ENCODE measurements at places on chromosomes 5 and 9. TPM values are rescaled to one million over a fixed set of nuclear protein-coding genes. Genes with fewer than 3 reads are reported as not detected.

NUTM2G gene
- total RNA-seq, result not detected

PCDHB8 gene
- 1.7 TPM for total RNA-seq

CCNO gene
- total RNA-seq, result 16.5 TPM

MEIKIN gene
- total RNA-seq, result not detected

GRIA1 gene
- not detected for total RNA-seq

PTPN3 gene
- total RNA-seq, result 36.4 TPM

ZNF189 gene
- total RNA-seq, result 21.5 TPM

DNA sequence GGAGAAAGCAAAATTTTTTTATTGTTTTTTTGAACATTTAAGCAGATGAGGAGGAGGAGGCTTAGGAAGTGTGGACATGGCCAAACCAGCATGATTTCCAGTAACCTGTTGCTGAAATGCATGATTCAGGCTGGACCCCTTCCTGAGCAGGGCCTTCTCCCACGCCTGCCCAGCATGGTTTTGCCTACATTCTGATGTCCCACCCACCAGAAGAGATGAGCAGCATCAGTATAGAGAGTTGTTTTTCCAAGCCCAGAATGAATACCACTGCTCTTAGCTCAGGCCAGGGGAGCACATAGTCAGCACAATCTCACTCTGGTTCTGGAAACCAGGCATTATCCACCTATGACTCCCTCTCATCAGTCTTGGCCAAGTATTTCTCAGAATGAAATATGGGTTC lies 90.1 kb downstream of the PAPPA start:
- no peak for DNase-seq

DNA sequence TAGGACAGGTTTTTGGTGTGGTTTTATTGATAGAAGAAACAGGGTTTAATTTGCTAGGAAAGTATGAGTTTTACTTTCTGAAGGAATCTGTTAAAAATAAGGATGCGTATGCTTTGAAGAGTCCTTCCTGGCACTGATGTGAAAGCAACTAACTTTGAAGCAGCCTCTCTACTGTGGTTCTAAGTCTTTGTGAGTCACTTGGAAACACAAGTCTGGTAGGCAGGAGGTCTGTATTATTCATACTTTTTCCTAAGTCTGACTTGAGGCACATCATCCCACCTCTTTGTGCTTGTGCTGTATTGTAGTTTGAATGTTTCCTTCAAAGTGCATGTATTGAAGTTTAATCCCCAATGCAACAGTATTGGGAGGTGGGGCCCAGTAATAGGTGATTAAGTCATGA lies 129.0 kb downstream of the TAF11L14 start:
- DNase-seq, result no peak

- DNase-seq, result no peak
Measured at GRCh38 chr5:20959347-20959746, 971.3 kb upstream of the CDH18 start.

DNA sequence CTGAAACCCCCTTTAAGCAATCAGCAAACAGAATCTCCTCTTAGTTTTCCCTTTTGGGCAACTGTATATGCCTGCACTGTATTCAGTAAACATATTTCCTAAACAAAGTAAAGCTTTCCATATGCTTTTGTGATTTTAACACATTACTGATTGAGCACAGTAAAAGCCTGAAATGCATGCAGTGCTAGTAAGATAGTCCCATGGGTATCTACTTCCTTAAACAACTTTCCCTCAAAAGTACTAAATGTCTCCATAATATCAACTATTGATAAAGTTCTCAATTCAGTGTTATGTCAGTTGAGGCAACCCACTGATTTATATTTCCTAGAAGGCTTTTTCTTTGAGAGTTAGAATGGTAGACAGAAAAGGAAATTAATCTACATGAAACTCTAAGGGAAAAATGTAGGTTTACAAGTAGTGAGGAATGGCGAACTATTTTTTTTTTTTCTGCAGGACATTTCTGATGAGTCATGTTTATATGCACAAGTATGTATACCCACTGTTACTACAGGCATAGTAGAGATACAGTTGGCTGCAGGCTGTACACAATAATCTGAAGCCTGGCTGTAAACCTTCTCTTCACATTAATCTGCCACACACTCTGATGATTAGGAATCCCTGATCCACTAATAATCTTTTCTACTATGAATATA lies 31.2 kb upstream of the CEP120 start:
- DNase-seq, result no peak

GRCh38 chr9:137492464-137493363 lies 33.6 kb upstream of the NSMF start:
- no peak for DNase-seq

- no peak for DNase-seq
Measured at GRCh38 chr9:121750259-121750714, 98.9 kb downstream of the DAB2IP start.

- no peak for DNase-seq
Measured at GRCh38 chr5:67283988-67284487, 87.4 kb upstream of the CD180 start.

DNA sequence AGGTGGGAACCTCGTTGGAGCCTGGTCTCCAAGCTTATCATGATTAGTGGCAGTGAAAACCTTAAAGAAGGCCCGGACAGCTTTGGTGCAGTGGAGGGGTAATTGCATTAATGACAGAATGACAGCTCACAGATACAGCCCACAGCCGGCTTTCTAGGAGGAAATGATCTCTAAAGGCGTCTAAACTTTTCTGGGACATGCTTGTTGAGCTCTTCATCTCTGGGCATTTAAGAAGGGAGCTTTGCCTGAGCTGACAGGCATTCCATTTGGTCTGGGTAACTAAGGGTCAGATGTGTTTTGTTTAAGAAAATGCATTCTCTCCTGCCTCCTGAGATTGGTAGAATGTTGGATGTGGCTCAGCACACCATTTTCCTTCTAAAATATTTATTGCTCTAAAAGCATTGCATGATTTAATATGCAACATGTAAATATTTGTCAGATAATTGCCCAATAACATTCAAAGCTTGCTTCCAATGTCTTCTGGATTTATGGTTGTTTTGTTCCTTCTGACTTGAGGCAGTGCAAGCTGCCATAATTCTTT lies 4.0 kb downstream of the ANKRD33B start:
- no peak for DNase-seq

GRCh38 chr9:109101202-109101595 lies 18.5 kb downstream of the TMEM245 start:
- no peak for DNase-seq

DNA sequence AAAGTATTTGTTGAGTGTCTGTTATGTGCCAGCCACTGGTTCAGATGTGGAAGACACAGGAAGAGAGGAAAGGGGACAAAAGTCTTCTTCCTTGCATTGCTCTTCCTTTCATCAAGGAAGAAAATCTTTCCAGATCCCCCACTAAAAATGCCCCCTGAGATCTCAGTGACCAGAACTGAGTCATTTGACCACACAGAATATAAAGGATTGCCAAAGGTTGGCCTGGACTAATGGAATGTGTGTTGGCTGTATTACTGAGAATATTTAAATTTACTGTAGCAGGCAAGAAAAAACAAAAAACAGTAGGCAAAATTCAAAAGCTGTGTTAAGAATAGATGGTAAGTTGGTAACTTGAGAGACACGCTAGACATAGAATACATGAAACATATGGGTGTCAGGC lies 10.0 kb upstream of the SEPTIN8 start:
- no peak for DNase-seq

- no peak for DNase-seq
Measured at GRCh38 chr5:138585157-138585556, 10.0 kb upstream of the HSPA9 start.

DNA sequence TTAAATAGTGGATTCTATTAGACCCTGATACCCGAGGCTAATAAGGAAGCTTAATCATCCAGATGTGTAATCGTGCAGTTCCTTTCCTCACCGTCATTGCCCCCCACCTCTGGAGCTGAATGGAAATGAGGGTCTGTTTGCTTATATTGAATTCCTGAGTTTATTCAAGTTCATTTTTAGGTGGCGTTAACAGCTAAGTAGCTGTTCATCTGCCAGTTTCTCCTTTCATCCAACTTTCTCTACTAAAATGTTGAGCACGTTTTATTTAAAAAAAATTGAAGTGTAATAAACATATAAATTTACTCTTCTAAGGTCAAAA lies 291.0 kb downstream of the DOCK8 start:
- DNase-seq, result no peak

- DNase-seq, result no peak
Measured at GRCh38 chr9:87497080-87497603, 525 bp upstream of the DAPK1 start.

DNA sequence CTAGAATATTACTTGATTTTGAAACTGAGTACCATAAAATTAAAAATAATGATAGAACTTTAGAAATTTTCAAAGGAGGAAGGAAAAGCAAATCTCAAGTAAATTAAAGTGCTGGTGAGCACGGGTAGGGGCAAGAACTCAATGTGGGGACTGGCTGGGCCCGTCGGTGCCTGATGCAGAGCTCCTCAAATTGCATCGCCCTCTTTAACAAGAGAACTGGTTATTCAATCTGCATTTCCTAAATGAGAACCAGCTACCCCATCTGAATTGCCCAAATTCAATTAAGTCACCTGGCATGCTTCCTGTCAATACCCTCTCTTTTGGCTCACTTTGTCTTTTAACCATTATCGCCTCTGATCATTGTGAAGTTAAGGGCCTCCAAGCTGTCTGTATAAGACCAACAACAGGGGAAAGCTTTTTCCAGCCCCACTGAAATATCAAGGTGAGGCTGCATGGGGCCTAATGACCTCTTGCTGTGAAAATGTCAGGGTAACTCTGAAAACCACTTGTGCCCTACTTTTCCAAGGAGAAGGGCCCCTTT lies 316.7 kb downstream of the SLIT3 start:
- DNase-seq, result no peak

DNA sequence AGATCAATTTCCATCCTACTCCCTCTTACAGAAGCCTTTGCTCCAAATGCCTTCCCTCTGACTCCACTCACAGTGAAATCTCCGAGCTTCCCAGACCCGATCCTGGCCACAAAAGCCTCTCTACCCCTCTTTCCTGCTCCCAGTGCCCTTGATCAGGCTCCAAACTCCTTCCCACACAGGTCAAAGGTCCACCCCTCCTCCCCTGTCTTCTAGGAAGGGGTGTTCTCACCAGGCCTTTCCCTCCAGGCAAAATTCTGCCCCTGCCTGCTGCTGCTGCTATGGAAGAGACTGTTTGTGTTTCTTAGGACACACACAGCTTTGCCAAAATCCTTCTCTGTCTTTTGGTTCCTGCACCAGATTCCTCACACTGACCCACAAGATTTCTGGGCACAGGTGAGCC lies 85.8 kb upstream of the ALDH1A1 start:
- peak; percentile 60 for DNase-seq

GRCh38 chr5:65172486-65173129 lies 309.1 kb downstream of the ADAMTS6 start:
- no peak for DNase-seq

- DNase-seq, result no peak
Measured at GRCh38 chr5:4875942-4876341, 264.2 kb upstream of the ADAMTS16 start.

GRCh38 chr5:53368516-53368915 lies 111.9 kb upstream of the FST start:
- no peak for DNase-seq

DNA sequence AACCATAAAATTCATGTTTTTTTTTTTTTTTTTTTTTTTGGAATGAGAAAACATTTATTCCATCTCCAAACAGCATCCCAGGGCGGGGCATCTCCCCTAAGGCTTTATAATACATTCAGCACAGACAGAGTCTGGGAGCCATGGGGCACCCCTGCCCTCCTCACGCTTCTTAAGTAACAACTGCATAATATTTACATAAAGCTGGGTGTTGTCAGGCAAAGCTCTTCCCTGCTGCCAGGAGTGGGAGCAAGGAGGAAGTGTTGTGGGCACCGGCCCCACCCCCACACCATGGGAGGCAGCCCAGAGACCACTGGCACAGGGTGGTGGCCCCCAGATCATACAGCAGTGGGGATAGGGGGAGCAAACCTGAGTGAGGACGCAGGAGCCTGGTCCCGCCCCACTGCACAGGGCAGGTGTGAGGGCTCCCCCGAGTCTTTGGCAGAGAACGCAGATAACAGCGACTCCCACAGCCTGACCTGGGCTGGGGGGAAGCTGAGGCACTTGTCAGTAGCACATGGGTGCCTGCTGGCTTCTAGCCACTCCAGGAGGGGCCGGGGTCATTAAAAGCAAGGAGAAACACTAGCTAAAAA lies 86.1 kb upstream of the CEP78 start:
- no peak for DNase-seq

GRCh38 chr9:135995816-135996215 lies 34.6 kb upstream of the UBAC1 start:
- no peak for DNase-seq

- no peak for DNase-seq
Measured at GRCh38 chr5:31113666-31114350, 79.7 kb upstream of the CDH6 start.

DNA sequence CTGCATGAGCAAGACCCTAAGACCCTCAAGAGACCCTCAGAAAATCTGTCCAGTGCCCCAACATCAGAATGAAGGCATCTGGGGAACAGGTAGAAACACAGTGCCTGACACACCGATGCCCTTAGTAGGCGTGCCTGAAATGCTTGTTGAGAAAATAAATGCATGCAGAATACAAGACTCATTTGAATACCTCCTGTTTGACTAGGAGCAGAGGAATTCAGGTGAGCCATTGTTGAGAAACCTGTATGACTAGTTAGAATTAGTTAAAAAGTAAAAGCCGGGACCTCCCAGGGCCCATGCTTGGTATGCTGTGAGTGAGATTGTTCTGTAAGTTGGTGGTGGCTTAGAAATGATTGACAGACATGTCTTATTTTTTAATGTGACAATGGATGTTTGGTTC lies 55.0 kb downstream of the WWC1 start:
- DNase-seq, result peak; percentile 53

DNA sequence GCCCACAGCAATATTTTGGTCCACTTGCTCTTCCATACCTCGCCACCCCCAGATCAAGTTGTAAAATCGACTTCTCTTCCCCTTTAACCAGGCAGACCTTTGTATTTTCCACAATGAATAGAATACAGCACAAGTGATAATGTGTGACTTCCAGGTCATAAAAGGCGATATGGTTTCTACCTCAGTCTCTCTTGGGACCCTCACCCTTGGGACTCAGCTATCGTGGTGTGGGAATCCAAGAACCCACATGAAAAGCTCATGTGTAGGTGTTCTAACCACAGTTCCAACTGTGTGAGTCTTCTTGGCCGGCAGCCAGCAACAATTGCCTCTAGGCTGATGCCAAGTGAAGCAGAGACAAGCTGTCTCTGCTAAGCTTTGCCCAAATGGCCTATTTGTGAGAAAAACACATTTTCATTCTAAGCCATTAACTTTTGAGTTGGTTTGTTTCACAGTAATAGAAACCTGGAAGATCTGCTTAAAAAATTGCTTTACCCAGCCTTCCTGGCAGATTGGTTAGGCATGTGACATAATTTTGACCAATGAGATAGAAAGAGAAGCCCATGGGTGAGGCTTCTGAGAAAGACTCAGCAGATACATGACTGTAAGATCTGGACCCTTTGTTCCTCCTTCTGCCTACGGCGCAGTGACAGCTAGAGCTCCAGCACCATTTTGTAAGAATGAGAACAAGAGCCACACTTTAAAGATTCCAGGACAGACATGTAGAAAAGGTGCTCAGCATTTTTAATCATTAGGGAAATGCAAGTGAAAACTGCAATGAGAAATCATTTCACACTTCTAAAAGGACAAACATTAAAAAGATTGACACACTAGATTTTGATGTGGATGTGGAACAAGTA lies 18.3 kb upstream of the MLLT3 start:
- DNase-seq, result peak; percentile 66

- DNase-seq, result no peak
Measured at GRCh38 chr5:79742549-79743136, 53.0 kb downstream of the CMYA5 start.
